ENCODE measurements at places on chromosomes 5 and 9.

GRCh38 chr9:94867842-94868312 is 141.4 kb downstream of the AOPEP start:
- no peak for DNase-seq

DNA sequence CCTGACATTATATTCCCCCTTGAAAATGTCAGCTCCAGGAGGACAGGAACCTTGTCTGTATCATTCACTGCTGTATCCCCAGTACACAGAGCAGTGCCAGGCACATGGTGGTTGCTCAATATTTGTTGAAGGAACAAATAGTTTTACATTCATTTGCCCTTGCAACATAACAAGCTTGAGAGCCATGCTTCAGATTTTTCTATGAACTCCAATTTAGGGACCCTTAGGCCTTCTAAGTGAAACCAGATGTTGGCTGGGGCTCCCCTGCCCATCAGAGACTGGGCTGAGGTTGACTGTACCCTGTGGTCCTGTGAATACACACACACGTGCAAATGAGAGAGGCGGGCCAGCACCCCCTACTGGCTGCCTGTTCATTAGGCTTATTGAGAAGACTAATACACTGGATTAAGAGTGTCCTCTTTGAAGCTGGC is 214.9 kb upstream of the WWC1 start:
- DNase-seq = no peak

GRCh38 chr9:111662576-111663300 is 1.3 kb downstream of the GNG10 start:
- DNase-seq = no peak

- no peak for DNase-seq
Measured at GRCh38 chr9:37949576-37949975, 45.6 kb upstream of the SLC25A51 start.

- DNase-seq = no peak
Measured at GRCh38 chr9:91178281-91179236, 183.2 kb downstream of the AUH start.

GRCh38 chr9:22005021-22005701 is 3.9 kb downstream of the CDKN2B start:
- no peak for DNase-seq

- DNase-seq = no peak
Measured at GRCh38 chr5:97544678-97545077, 361.6 kb upstream of the RIOK2 start.

DNA sequence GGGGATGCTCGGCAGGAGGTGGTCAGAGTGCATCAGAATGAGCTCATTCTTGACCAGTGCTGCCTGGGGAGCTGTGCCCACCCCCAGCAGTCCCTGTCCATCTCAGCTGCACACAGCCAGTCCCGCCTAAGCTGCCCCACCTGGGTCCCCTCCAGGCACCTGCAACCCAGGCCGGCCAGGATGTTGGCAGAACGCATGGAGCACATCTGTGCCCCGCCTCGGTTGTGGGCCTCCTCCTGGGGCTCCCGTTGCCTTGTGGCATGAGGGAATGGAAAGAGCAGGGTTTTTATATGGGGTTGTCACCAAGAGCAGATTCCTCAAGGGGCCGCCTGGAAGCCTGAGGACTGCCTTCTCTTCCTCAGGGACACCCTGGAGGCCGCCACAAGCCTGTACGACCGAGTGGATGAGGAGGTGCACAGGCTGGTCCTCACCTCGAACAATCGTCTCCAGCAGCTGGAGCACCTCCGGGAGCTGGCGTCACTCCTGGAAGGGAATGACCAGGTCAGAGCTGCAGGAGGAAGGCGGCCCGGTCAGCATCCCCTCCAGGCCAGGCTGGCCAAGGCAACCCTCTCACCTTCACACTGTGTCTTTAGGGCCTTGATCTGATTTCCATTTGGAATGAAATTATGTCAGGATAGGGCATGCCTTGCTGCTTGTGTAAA is 34.8 kb upstream of the LRRC14B start:
- DNase-seq = no peak

- no peak for DNase-seq
Measured at GRCh38 chr9:76266649-76267283, 127.5 kb downstream of the RFK start.

Data from stimulated activated naive CD8-positive, alpha-beta T cell treated with anti-CD3 and anti-CD28 coated beads, Interleukin-15, amount 100 ng/mL, for 72 hours (primary cell).